ENCODE measurements at places on chromosomes 12 and 14.

- DNase-seq, result no peak
Observed at GRCh38 chr12:75526655-75527511, 15.5 kb upstream of the KRR1 start.

- DNase-seq, result no peak
Observed at GRCh38 chr14:89029961-89030694, 205.7 kb downstream of the TTC8 start.

- no peak for DNase-seq
Observed at GRCh38 chr14:48723841-48724495, 862.2 kb downstream of the RPS29 start.

DNA sequence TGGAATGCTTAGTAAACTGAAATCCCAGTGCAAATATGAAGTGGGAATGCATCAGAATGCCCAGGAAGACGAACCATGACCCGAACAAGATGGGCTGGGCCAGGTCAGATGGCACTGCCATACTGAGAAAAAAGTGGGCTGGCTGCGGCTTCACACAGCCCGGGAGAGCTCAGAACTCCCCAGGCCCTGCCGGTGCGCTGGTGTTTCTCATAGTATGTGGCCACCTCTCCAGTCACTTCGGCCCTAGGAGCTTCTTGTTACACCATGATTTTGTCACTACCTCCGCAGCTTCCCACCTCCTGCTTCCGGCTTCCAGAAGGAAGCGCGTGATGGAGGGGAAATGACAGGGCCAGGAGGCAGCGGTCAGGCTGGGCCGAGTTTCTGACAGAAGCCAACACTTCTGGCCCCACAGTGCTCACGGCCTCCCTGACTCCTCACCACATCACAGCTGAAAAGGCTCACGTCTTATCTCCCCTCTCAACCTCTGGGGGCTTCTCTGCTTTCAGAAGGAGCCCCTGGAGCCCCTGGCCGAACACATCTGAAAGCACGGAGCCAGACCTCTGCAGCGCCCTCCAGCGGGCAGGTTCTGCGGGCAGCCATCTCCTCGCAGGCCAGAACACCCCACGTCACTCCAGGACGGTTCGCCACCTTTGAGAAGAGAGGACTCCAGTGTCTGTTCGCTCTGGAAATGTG is 30.7 kb downstream of the DAD1 start:
- no peak for DNase-seq

DNA sequence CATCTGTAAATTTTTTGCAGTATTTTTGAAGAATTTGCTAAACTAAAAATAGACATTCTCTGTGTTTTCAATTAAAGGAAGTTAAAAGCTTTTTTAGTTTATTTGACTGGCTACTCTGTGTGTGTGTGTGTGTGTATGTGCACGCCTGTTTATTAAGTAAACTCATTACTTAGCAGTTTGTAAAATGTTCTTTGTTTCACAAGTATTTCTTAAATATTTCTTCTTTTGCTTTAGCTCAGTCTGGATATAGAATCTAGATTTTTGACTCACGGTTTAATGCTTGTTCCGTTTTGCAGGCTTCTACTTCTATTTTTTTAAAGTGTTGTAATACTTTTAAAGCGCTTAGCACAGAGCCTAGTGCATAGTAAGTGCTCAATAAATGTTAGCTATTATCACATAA is 46.5 kb upstream of the KCNMB4 start:
- no peak for DNase-seq

DNA sequence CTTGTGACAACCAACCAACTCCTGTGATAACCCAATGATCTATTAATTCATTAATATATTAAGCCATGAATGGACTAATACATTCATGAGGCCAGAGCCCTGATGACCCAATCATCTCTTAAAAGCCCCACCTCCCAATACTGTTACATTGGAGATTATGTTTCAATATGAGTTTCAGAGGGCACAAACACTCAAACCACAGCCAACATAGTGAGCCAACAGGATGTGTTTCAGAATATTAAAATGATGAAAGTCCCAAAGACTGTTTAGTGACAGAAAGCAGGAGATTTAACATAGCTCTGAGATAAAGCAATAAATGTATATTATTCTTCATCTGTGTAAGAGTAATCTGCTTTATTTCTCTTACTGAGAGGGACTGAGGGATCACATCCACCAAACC is 71.7 kb downstream of the PTPRO start:
- DNase-seq, result no peak

DNA sequence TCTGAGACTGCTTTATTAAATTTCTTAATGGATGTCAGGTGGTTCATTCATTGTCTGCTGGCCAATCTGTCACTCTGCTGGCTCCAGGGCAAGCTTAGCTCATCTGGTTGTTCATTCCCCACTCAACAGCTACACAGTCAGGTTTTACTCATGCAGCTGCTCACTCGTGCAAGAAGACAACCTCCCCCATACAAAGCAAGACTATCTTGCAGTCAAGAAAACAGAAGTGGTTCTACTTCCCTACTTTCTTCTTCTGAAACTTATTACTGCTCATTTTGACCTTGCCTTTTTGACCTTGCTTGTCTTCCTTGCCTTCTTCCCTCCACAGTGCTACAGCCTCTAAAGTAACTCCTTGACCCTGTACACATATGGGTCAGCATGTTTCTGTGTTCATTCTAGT is 277.9 kb downstream of the SSPN start:
- DNase-seq, result no peak

DNA sequence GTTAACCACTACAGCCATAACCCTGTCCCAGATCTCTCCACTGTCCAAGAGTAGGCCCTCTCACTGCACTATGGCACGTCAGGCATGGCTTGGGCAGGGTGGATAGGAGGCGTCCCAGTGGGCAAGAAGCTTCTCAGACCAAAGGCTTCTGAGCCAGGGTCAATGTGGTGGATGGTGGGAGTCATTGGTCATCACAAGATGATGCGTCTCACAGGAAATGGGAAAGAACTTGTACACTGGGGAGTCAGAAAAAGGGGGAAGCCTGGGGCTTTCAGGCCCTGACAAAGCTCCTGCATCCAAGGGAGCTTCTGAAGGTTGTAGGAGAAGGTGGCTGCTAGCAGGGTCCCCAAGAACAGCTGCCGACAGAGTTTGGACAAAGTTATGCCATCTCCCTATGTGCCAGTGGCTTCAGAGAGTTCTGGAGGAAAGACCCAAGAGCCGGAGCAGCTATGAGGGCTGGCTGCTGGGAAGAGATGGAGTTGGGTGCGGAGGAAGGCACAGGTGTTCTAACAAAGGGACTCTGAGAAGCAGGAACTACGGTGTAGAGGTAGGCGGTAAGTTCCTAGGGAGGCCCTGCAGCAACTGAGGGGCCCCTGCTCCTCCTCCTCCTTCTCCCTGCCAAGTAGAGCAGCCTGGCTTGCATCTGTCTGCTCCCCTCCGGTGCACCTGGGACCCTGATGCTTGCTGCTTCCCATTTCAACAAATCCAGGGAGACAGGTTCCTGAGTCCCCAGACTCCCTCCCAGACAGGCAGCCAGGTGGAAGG is 81.1 kb downstream of the ARL6IP4 start:
- no peak for DNase-seq

- DNase-seq, result no peak
Observed at GRCh38 chr14:104876251-104876699, 11.2 kb downstream of the CEP170B start.

DNA sequence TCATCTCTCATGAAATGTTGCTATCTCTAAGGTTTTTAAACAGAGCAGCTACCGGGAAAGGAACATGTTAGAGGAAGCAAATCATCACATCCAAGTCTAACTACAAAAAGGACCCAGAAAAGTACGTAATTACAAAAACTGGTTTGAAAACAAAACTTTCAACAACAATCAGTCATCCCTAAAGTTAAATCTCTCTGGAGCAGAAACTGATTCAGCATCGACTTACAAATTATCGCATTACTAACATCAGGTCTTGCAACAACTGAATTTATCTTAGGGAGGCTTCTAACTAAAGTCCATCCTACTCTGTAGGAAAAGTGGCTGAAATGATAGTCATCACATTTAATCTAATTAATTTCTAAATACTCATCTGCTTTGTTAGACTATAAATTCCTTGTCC is 137.0 kb downstream of the MED13L start:
- no peak for DNase-seq

GRCh38 chr12:77319166-77319565 is 253.8 kb upstream of the E2F7 start:
- no peak for DNase-seq

GRCh38 chr12:120402217-120402616 is 33.3 kb upstream of the MSI1 start:
- no peak for DNase-seq

GRCh38 chr12:102722147-102722546 is 194.9 kb downstream of the PAH start:
- no peak for DNase-seq

- DNase-seq, result no peak
Observed at GRCh38 chr12:132986885-132987225, 688 bp downstream of the ZNF26 start.

GRCh38 chr14:23009483-23009938 is 432 bp downstream of the C14orf93 start:
- no peak for DNase-seq

DNA sequence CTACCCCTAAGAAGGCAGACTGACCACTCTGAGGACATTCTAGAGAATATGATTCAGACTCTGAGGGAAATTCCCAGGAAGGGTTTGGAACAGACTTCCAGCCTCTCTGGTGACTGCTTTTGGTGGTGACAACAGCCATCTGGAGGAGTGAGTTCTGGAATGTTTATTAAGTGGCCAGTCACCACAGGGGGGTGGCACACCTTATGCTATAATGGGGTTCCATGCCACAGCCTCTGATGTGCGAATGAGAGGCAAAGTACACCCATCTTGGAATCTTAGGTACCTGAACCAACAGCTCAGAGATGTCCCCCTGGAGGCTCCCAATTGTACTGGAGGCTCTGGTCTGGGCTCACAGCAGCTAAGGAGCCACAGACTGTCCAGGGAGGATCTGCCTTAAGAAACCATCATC is 9.5 kb upstream of the TINF2 start:
- DNase-seq, result no peak

GRCh38 chr12:44570036-44570583 is 306.0 kb downstream of the NELL2 start:
- no peak for DNase-seq

DNA sequence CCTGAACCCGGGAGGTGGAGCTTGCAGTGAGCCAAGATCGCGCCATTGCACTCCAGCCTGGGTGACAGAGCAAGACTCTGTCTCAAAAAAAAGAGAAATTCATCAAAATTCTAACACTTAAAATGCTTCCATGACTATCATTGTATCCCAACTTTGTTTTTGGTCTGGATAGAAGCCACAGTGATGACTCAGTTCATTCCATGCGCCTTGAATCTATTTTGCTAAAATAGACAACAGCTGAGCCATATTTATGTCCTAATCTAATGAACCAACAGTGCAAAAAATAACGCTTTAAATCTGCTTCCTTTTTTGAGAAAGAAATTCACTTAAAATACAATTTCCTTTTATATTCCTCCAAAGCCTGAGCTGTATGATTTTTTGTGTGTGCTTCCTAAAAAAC is 23.2 kb upstream of the BICD1 start:
- no peak for DNase-seq

DNA sequence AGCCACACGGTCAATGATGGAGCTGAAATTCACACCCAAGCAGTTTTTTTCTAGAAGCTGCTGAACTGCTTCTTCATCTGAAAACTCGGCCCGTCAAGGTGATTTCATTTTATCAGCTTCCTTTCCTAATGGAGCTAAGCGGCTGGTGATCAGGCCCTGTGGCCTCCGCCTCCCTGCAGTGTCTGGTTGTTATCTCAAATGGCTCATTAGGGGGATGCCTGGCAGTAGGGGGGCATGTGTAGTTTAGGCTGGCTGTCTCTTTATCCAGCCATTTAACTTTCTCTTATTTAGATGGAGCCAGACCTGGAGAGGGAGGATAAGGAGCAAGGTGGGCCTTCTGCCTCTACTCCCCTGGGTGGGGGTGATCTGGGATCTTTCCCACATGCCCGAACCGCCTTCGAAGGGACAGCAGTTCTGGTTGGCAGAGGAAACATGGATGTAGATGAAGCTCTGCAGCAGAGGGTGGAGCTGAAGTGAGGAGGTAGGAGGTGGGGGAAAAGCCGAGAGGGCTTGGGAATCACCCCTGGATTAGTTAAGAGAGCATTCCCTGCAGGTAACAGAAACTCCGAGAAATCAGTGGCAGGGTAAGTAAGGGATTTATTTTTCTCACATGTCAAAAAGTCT is 64.4 kb downstream of the TGFB3 start:
- DNase-seq, result no peak

GRCh38 chr12:1594006-1594260 is 448 bp downstream of the FBXL14 start:
- DNase-seq, result no peak

GRCh38 chr14:103207388-103208072 is 84.3 kb downstream of the TNFAIP2 start:
- no peak for DNase-seq

- no peak for DNase-seq
Observed at GRCh38 chr12:31227401-31227981, 98.5 kb downstream of the SINHCAF start.

- no peak for DNase-seq
Observed at GRCh38 chr12:67284561-67284960, 15.4 kb downstream of the CAND1 start.
